Psoas muscle (tissue), 8 donors: ENCODE measurements at places on chromosomes 3 and 15.

- no peaks in the 10 kb centered on the region for H3K36me3 ChIP-seq
- H3K27ac ChIP-seq: no peak overlapping the region
- no peak overlapping the region for H3K4me3 ChIP-seq
- no peak for DNase-seq
- no peaks in the 10 kb centered on the region for H3K4me1 ChIP-seq
Observed at GRCh38 chr3:13860001-13860400, 19.9 kb downstream of the WNT7A start.

DNA sequence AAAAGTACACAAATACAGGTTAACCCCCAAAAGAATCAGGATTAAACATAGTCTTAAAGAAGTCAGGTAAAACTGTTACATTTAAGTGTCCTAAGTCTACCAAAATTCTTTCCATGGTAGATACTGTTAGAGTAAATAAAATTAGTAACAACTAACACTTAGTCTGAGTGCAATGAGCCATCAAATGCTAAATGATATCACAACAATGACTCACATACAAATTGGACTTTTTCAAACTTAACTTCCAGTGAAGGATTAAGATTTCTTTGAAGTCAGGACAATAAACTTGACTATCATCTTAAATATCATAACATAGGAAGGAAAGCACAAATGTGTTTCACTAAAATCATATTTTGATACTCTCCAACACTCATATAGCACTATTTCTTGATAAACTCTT, 43.9 kb downstream of the ZNF148 start:
- H3K27me3 ChIP-seq: no peaks in the 10 kb centered on the region
- H3K36me3 ChIP-seq: no peaks in the 10 kb centered on the region
- H3K4me3 ChIP-seq: no peak overlapping the region
- H3K27ac ChIP-seq: no peak overlapping the region
- DNase-seq: no peak

DNA sequence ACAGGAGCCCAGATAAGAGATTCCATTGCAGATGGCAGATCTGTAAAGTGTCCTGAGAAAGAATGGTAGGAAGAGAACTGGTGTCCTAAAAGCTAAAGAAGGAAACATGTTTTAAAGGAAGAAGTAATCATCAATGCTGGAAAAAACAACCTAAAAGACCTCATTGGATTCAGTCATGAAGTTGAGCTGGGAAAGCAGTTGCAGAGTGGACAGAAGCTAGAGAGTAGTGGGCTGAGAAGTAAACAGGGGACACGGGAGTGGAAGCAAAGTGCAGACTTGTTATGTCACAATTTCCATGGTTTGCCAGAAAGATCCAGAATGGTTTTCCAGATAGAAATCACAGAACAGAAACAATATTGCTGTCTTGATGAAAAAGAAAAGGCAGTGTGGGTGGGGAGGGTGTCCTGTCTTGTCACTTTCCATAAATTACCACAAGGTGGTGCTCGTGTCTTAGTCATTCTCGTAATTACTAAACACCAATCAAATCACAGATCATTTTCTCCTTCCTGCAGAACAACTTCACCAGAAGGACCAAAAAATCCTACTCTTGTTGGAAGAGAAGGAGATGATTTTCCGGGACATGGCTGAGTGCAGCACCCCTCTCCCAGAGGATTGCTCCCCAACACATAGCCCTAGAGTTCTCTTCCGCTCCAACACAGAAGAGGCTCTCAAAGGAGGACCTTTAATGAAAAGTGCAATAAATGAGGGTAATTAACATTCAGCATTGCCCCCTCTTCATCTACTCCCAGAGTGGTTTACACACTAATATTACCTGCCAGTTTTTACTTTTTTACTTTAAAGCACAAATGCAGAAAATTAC, 64.5 kb downstream of the KLHL25 start:
- peaks cover 7% of the 10 kb centered on the region for H3K36me3 ChIP-seq
- no peak for DNase-seq
- no peaks in the 10 kb centered on the region for H3K27me3 ChIP-seq
- H3K4me3 ChIP-seq: no peak overlapping the region

GRCh38 chr15:89399238-89400115, 64.9 kb upstream of the POLG start:
- H3K4me1 ChIP-seq: peaks cover 15% of the 10 kb centered on the region
- H3K27me3 ChIP-seq: no peaks in the 10 kb centered on the region

GRCh38 chr15:57415602-57416001, 39.3 kb downstream of the CGNL1 start:
- no peaks in the 10 kb centered on the region for H3K36me3 ChIP-seq
- no peak overlapping the region for H3K4me3 ChIP-seq
- no peaks in the 10 kb centered on the region for H3K27me3 ChIP-seq
- H3K4me1 ChIP-seq: no peaks in the 10 kb centered on the region
- no peak overlapping the region for H3K27ac ChIP-seq
